ENCODE measurements at places on chromosomes 11 and 22.

DNA sequence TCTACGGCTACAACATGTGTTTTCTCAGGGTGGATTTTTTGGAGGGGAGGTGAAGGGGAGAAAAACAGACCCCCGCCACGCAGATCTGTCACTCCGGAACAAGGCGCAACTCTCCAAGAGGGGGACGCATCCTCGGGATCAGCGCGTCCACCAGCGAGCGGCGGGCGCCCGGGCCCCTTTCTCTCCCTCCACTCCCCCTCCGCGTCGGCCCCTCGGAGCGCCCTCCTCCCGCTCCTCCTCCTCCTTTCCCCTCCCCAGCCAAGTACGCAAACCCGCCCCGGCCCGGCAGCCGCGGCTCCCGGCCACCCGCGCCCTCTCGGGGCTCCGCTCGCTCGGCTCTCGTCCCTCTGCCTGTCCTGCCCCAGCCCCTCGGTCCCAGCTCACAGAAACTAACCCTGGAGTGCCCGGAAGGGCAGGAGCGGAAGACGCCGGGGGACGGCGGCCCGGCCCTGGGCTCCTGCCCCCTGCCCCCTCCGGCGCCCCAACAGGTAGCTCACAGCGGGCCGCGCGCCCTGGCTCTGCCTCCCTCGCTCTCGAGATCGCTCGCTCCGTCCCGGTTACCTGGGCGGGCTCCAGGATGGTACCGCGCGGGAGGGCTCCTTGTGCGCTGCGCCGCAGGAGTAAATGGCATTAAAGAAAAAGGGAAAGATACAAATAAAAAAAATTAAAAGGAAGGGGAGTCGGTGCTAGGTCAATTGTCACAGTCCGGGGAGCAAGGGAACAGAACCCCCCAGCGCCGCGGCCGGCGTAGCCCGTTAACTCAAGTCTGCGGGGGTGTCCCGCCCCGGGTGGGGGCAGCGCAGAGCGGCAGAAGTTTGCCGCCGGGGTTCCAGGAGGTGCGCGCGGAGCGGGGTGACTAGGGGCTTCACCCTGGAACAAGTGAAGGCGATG lies 131.4 kb upstream of the C11orf58 start:
- no peak for DNase-seq

DNA sequence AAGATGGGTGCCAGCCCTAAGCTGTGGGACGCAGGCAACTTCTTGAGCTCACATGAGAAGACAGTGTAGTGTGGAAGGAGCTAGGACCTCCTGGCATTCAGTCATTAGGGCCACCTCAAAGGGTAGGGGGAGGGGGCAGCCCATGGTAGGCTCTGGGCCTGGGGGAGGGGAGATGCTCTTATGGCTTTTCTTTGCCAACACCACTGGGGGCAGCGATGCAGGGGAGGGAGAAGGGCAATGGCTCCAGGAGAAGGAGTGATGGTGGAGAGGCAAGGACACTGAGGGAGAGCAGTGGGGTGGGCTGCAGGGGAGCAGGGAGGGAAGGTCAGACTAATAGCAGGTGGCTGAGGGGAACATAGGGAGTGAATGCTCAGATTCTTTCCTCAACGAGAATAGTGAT lies 63.3 kb upstream of the SUSD2 start:
- no peak for DNase-seq

- no peak for DNase-seq
Measured at GRCh38 chr22:41876675-41877074, 38.2 kb downstream of the SHISA8 start.

- peak; percentile 83 for DNase-seq
Measured at GRCh38 chr11:128467610-128468041, 119.7 kb downstream of the ETS1 start.

GRCh38 chr11:63613517-63614135 lies 607 bp downstream of the PLAAT3 start:
- no peak for DNase-seq

DNA sequence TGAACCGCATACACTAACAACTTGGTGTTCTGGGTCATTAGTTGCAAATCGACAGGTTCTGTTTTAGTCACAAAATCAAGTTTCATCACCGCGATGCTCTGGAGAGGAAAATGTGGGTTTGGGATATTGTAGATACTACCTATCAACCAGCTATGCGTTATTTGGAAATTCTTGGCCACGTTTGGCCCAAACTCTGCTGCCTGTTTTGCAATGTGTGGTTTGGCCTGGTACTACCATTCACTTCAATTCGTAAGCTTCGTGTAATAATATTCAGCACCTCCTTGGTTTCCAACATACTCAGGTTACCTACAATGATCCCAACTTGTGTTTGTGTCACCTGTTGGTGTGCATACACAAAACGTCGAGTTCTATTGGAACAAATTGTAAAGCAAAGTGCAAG lies 16.2 kb upstream of the ACER3 start:
- DNase-seq = no peak

GRCh38 chr22:46391486-46392136 lies 56.1 kb downstream of the TRMU start:
- DNase-seq = no peak

DNA sequence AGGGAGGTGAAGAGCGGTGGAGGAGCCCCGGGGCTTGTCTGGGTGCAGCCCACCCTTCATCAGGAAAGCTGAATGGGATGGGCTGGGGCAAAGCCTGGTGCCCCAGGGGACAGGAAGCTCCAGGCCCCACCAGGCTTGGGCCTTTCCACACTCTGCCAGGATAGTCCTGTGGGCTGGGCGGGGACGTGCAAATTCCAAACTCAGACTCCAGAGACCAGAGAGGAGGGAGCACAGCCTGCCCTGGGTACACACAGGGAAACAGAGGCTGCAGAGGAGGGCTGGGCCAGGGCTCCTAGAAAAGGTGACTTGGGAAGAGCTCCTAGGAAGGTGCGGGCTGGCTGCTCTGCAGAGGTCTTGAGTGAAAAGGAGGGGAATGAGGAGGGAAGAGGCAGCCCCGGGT lies 124.7 kb downstream of the MED15 start:
- DNase-seq = no peak

DNA sequence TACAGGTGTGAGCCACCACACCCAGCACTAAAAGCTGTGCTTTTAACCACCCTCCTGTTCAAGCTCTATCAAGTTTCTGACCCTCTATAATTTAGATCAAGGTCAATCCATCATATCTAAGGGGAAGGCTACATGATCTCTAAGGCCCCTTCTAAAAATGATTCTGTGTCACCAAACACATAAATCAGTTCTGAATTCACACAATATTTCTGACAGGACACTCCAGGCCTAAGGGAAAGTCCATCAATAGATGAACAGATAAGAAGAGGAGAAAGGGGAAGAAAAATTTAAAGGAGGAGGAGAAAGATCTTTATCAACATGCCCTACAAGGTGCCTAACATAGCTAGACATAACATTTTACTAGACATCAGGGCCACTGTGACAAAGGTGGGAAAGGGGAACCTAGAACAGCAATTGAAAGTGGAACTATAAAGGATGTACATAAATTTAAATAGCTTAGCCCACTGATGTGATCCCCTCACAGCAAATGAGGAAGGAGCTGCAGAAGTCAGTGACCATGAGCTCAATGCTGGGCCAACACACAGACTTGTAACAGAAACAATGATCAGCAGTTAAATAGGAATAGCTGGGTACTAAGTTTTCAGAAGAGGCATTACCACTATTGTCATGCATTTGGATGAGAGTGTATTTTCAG lies 4.7 kb downstream of the PRCP start:
- DNase-seq = no peak

Measured in fibroblast of skin of left quadriceps (primary cell).